ENCODE measurements at places on chromosomes 4 and X.

DNA sequence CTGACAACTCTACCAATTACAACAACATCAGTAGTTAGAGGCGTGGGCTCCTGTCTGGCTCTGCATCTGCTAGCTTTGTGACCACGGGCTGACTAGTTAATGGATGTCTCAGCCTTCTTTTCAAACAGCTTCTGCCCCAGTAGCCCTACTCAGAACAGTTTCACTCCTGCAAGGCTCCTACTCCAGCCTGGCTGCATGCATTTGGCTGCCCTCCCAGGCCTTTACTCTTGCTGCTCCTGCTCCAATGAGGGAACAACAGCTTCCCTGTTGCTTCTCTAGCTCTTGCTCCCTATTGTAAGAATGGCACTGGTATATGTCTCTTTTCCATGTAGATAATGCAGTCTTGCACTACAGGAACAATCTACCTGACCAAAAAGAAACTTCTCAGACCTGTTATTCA lies 93.3 kb downstream of the TTC29 start:
- no peak for DNase-seq

- no peak for DNase-seq
Observed at GRCh38 chr4:137967480-137968190, 274.5 kb downstream of the SLC7A11 start.

DNA sequence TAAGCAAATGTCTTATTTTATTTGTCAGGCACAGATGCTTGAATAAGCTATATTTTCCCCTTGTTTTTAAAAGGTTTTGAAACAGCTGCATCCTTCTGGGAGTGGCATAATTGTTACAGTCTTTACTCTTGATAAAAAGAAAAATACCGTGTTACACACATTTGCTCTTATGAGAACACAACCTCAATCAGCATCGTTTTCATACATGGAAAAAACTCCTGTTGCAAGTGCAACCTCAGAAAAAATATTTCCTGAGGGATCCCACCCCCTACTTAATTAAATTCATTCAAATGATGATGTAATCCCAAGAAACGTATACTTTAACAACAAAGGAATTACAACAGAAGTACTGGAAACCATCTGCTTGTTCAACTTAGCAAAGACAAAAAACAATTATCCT lies 58.6 kb downstream of the SMAD1 start:
- no peak for DNase-seq

- no peak for DNase-seq
Observed at GRCh38 chrX:134010690-134011089, 25.3 kb upstream of the GPC3 start.

Measured in GM12864 (cell line).